Pulmonary artery endothelial cell (primary cell): ENCODE measurements at places on chromosomes 5 and 9.

DNA sequence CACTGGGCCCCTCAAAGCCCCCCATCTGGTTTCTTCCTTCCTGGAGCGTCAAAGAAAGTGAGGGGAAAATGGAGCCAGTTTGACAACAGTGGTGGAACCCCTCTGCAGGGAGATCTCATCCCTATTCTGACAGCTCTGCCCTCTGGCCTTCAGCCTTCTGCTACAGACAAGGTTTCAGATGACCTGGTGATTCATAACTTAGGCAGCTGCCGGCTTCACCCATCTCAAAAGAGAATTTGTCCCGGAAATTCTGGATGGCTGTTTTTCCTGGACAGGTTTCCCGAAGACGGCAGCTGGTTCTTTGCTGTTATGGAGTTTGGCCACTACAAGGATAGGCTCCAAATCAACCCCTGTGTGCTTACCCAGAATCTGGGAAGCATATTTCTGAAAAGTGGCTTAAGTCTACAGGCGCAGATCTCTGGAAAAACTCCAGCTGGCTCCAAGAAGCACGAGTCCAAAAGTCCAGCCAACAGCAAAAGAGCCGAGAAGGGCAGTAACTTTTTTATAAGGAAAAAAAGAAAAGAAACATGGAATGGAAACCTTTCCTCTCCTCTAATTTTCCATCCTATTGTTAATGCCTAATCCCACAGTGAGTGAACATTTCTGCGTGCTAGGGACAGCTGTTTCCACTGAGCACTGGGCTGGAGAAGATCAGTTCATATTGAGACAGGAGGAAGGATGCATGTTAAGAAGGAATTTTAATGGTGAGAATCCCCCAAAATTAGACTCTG lies 54.5 kb downstream of the ZNF366 start:
- DNase-seq, result peak; percentile 97

GRCh38 chr9:8207596-8207995 lies 408.0 kb upstream of the DMAC1 start:
- DNase-seq, result no peak

GRCh38 chr5:3787604-3788003 lies 192.0 kb downstream of the IRX1 start:
- DNase-seq, result no peak

DNA sequence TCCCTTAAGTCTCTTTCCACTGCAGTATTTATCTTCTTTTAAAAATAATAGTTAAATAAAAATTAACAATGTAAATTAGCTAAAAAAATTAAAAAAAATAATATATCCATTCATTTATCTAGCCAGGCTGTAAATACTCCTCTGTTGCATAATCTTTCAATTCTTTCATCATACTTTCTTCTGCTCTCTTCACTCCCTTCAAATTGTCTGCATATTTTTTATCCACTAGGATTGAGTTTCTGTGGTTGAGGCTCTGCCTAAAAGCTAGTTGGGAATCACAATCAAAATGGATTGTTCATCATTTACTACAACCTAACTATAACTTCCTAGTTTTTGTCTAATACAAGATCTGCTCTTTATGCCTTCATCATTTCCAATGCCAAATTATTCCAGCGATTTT lies 182.2 kb downstream of the PDE4D start:
- no peak for DNase-seq

DNA sequence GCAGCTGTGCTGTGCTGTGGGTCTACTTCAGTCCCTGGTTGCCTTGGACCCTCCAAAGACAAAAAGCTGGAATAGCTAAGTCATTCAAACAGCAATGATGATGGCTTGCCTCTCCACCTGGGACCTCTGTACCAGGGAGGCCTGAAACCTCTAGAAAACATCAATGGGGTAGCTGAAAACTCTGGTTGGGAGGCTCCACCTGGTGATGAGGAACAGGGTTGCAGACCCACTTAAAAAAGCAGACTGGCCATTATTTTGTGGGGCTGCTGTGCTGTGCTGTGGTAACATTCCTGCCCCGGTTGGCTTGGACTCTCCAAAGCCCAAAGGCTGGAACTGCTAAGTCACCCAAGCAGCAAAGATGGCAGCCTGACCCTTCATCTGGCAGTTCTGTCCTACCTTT lies 839.3 kb upstream of the ARRDC3 start:
- DNase-seq, result no peak

DNA sequence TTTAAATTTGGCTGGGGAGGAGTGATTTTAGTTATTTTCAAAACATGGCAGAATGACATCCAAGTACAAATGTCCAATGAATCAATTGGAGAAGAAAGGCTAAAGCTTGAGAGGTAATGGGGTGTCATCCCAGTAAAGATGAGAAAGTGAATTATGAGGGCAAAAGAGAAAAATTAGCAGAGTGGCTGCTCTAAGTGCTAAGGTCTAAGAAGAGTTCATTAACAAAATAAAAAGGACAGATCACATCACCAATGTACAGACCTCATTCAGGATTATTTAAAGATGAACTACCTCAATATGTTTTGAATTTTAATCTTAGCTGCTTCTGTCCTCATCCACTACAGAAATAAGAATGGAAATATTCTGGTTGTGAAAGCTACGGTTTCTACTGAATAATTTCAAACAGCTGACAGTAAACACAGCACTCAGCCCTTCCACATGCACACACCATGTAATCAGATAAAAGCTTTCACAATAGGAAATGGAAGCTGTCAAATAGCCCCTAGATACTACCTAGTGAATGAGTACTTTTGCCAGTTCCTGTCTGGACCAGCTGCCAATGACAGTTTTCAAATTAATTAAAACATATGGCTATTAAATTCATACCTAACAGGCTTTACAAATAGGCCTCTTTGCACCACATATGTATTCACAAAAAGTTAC lies 171.5 kb downstream of the SSBP2 start:
- peak; percentile 7 for DNase-seq

DNA sequence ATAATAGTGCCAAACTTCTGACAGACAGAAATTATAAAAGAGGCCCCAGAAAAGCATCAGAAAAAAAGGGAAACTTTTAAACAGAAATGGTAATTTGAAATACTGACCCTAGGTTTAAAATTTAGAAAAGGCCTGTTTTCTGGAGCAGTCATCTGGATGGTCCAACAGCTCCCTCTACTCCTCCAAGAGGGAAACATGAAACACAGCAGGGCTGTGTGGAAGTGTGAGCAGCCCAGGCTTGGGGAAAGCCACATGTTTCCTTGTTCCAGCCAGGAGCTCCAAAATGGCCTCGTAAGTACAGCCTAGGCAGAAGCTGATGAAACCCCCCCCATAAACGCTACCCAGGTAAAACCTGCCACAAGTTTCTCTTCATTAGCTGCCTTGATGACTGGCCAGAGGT lies 499.3 kb upstream of the ADAMTS16 start:
- DNase-seq, result no peak

DNA sequence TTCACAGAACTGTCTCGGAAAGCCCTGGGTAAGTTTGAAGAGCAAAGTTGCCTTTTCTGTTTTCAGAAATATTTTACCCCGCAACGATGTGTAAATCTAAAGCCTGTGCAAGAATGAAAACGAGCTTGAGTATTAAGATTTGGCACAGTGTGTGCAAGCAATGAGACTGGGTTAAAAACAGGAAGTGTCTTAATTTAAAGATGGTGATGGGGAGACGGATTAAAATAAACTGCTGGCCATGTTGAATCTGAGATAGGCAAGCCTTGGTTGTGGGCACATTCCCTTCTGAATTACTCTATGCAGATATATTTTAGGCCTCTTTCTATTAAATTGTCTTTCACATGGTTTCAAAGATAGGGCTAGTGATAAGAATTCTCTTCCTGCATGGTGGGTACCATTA lies 294.2 kb upstream of the DMRT1 start:
- no peak for DNase-seq

- no peak for DNase-seq
These were observed 150.3 kb downstream of the PIK3R1 start for GRCh38 chr5:68365889-68366288.

GRCh38 chr9:33329117-33329563 lies 38.8 kb downstream of the NFX1 start:
- DNase-seq, result peak; percentile 59

GRCh38 chr5:90171466-90171865 lies 238.1 kb downstream of the CETN3 start:
- DNase-seq, result no peak

- no peak for DNase-seq
These were observed 82.8 kb upstream of the MYO10 start for GRCh38 chr5:17018871-17019270.

GRCh38 chr5:32942225-32942989 lies 231.3 kb downstream of the NPR3 start:
- DNase-seq, result no peak

DNA sequence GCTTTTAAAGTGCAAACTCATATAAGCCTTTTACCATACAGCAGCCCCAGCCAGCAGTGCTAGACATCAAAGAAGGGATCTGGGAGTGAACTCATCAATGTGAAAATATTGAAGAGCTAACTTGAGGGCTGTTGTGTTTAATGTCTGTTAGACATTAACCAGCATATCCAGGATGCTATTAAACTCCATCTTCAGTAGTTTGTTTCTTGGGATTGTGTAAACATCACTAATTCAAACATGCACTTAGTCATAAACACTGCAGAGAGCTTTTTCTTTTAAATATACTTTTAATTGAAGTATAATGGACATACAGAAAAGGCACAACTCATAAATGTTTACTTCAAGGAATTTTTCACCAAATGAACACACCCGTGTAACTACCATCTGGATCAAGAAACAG lies 81.8 kb downstream of the TMEM252 start:
- no peak for DNase-seq
